ENCODE measurements at places on chromosomes 6 and 20.

GRCh38 chr6:36139431-36139830 lies 9.1 kb downstream of the MAPK13 start:
- no peak for DNase-seq

- DNase-seq = no peak
These were observed 30.9 kb downstream of the ZFP64 start for GRCh38 chr20:52160621-52161204.

GRCh38 chr20:61580958-61581824 lies 329.1 kb downstream of the CDH4 start:
- no peak for DNase-seq

- no peak for DNase-seq
These were observed 155.0 kb downstream of the GJA1 start for GRCh38 chr6:121590438-121590837.

GRCh38 chr6:7053125-7053774 lies 54.5 kb upstream of the RREB1 start:
- no peak for DNase-seq

DNA sequence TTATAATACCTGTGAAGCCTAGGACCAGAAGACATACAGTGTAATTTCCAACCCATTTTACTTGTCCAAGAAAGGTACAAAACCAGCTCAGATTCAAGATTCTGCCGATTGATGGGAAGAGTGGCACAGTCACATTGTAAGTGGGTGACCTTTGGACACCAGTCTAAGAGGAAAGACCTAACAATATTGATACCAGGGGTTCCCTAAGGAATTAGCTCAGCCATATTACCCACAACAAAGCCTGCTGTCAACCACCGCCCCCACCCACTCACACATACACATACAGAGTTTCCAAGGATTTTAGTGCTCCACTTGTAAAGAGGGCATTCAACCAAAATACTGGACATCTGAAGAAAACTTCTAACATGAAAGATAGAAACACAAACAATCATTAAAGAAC lies 27.9 kb upstream of the TMEM181 start:
- no peak for DNase-seq

GRCh38 chr6:124420116-124420840 lies 542.0 kb upstream of the RNF217 start:
- no peak for DNase-seq

Measured in activated CD4-positive, CD25-positive, alpha-beta regulatory T cell treated with anti-CD3 and anti-CD28 coated beads, Interleukin-2, amount 50 U/mL, for 16 hours (primary cell).